Activated CD8-positive, alpha-beta memory T cell treated with anti-CD3 and anti-CD28 coated beads, Interleukin-2, amount 10 ng/mL, durations not matched to agents 7 days and 5 days (primary cell): ENCODE measurements at places on chromosomes 4 and X. TPM values are rescaled to one million over a fixed set of nuclear protein-coding genes. Genes with fewer than 3 reads are reported as not detected.

CCDC149 gene
- not detected for total RNA-seq

TTC29 gene
- not detected for total RNA-seq

TBX22 gene
- total RNA-seq: not detected

PAGE1 gene
- total RNA-seq: not detected

GUCY1A1 gene
- total RNA-seq: not detected

ADH6 gene
- not detected for total RNA-seq

MCF2 gene
- total RNA-seq: 0.40 TPM

SNCA gene
- 2.0 TPM for total RNA-seq

TCEAL5 gene
- not detected for total RNA-seq

VCX3B gene
- total RNA-seq: not detected

VCX2 gene
- total RNA-seq: not detected

CLDN34 gene
- total RNA-seq: not detected

SHROOM3 gene
- 0.09 TPM for total RNA-seq

CENPVL3 gene
- total RNA-seq: not detected

HTN3 gene
- total RNA-seq: not detected

TEX13B gene
- not detected for total RNA-seq

EDA2R gene
- total RNA-seq: 5.4 TPM

IL13RA2 gene
- not detected for total RNA-seq

FAM9A gene
- not detected for total RNA-seq

GPAT3 gene
- total RNA-seq: 25.9 TPM

CRLF2 gene
- total RNA-seq: 1.3 TPM

TRIM60 gene
- not detected for total RNA-seq

RHOXF2B gene
- total RNA-seq: not detected

USP46 gene
- 7.7 TPM for total RNA-seq

FABP2 gene
- not detected for total RNA-seq

CYSLTR1 gene
- total RNA-seq: 1.3 TPM

LANCL3 gene
- 0.38 TPM for total RNA-seq

PRR32 gene
- not detected for total RNA-seq

TMPRSS11D gene
- not detected for total RNA-seq

KLHL4 gene
- 0.23 TPM for total RNA-seq
